Omental fat pad (tissue), 4 donors: ENCODE measurements at places on chromosomes 6 and 20. TPM values are rescaled to one million over a fixed set of nuclear protein-coding genes. Genes with fewer than 3 reads are reported as not detected.

DNA sequence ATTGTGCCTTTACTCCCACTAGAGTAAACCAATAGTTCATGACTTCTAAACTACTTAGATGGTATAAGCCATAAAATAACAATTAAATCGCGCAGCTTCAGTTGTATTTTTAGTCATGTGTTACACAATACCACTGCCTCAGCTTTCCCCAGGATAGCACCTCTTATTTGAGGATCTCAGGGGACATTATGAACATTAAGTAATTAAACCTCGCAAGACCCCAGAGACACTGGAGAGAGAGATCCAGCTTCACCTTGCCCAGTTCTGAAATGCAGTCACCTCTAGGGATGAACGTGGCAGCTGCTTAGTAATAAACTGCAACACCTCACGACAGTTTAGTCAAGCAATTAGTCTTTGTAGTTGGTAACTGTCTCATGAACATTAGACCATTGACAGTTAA is 87.1 kb downstream of the CFAP61 start:
- no peak for DNase-seq

Gene MEI4
- total RNA-seq, result 0.09 TPM

GRCh38 chr6:118317581-118318563 is 230.2 kb upstream of the PLN start:
- no peak for DNase-seq

GRCh38 chr6:16001158-16001557 is 127.7 kb upstream of the MYLIP start:
- DNase-seq, result no peak

Gene MYCT1
- 8.4 TPM for total RNA-seq

Gene PPP1R3G
- total RNA-seq, result 0.56 TPM

GRCh38 chr6:161100072-161100471 is 108.5 kb downstream of the MAP3K4 start:
- DNase-seq, result no peak

Gene CLVS2
- total RNA-seq, result not detected

- no peak for DNase-seq
These were observed 134.8 kb downstream of the GJA10 start for GRCh38 chr6:90028995-90029635.

DNA sequence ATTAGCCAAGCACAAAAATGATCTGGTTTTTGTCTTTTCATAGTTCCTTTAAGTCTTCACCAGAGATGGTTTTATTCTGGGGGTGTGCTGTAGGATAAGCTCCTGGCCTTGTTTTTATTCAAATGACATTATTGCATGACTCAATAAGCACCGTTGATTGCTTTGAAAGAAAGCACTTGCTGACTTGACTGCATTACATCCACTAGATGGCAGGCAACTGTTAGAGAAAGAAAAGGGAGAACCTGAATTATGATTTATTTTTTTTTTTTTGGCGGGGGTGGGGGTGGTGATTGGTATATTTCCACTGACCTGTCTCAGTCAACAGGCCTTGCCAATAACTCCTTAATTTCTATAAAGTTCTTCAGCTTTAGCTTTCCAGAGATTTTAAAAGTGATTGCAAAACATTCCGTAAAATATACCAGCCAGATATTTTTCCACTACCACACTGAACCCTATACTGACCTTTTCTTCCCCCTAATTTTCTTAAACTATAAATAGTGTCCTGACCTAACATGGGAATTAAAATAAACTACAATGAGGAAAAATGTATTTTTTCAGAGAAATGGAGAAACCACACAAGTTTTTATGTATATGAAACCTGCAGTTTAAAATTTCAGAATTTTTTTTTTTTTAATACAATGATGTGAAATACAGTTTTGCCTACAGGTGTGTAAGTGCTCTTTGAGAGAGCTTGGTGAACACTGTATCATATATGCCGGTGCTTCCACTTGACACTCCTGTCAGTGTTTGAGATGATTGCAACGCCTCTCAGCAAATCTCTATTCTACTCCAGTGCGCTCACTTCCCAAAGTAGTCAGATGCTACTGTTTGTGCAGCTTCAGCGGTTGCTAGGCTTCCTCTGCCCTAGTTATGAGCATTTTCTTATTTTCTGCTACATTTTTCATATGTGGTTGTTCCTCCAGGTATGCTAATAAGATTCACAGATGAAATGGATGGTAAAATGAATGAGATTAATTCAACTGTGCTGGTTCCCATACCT is 274.3 kb downstream of the CD109 start:
- no peak for DNase-seq

DNA sequence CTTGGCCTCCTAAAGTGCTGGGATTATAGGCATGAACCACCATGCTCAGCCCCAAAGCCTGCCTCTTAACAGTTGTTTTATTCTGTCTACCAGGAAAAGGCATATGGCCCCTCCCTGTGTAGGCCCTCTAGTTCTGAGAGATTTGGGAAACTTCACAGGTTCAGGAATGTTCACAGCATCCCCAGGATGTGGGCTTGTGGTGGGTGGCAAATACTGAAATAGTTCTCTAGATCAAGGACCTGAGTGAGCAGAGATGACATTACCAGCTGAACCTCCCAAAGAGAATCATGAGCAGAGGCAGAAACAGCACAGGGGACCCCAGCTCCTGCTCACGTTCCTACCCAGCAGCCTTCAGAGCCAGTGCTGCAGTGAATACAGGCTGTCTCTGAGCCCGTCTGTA is 99.6 kb downstream of the SSR1 start:
- DNase-seq, result no peak

Gene CEBPB
- total RNA-seq, result 258 TPM

Gene BPIFB4
- total RNA-seq, result not detected

DNA sequence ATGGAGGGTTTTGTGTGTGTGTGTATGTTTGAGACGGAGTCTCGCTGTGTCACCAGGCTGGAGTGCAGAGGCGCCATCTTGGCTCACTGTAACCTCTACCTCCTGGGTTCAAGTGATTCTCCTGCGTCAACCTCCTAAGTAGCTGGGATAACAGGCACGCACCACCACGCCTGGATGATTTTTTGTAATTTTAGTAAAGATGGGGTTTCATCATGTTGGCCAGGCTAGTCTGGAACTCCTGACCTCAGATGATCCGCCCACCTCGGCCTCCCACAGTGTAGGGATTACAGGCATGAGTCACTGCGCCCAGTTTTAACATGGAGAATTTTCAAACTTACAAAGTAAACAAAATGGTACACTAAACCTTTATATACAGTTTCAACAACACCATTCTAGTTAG is 22.8 kb downstream of the AMD1 start:
- DNase-seq, result no peak

DNA sequence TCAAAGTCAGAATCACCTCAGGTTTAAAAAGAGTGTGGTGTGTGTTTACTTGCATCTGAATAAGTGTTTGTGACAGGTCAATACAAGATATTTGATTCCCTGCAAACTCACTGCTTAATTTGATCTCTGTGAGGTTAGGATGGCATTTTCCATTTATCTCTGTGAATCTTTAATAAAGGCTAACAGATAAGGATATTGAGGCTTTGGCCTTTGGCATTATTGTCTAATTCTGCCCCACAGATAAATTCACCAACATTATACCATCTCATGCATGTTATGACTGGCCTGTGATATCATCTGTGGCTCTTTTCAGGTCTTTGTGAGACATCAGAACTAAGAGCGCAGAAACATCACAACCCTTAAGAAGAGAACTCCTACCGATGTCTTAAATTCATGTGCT is 84.7 kb downstream of the TRMT6 start:
- no peak for DNase-seq

DNA sequence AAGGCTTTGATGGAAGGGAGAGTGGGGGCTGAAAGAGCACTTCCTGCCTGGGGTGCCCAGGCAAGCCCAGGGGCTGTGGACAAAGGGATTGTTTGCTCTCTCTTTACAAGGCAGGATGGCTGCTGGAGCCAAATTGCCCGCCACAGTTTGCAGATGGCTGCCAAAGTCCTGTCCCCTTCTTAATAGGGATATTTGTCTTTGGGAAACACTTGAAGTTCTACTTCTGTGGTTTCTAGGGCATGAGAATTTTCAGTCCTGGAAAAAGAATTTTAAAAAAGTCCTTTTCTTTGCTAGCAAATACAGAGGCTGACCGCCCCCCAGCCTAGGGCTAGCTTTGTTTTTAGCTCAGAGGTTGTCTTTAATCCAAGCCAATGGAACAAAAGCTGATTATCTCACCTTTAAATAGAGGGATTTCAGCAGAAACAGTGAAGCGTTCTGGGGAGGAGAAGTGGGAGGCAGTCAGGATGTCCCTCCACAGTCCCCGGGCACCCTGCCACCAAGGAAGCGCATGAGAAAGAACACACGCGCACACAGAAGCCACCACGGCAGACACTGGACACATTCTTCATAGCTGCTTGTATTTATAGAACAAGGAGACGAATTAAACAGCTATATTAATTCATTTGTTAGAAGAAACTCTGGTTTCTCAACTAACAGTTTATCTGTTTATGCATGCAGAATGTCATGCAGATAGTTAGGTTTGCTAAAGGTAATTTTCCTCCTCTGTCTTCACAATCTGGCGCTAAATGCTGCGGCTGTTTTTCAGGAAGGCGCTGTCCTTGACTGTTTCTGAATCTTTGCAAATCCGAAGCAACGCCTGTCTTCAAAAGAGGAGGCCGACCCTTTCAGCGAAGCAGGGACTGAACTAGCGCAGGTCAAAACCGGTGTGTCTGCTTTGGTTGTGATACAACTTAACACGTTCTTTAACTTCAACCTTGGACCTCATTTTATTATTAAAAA is 736.9 kb downstream of the QKI start:
- DNase-seq, result no peak

DNA sequence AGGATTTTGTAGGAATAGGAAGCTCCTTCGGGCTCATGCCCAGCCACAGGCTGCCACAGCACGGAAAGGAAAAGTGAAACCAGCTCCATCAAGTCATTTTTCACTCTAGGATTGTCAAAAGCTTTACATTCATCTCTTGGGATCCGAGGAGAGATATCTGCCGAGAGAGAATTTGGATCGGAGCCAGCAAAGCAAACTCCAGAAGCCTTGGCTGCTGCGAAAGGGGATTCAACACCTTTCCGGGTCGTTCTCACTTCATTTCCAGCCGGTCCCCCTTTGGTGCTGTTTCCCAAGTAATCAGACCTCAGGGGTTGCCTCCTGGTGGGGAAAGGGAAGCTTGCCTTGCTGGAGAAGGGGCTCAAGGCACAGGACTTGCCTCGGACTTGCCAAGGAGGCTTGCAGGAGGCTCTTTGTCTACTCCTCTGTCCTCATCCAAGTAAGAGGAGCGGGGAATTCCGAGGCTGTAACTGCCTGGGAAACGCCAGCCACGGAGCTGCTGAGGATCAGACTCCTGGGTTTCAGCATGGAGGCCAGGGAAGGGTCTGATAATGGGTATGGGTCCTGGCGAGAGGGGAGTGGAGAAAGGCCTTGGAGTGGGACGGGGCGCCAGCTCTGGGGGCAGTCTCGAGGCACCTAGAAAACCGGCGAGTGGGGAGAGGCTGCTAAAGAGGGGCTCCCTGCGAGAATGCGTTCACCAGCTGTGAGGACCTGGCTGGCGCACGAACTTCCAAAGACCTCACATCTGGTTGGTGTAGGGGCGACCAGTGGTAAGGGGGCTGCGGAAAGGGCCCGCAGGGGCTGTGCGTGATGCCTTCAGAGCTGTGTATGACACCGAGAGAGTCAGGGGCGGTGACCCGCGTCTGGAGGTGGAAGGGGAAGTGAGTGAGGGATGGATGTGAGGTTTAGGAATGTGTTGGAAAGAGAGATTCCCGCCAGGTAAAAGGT is 702 bp downstream of the ETV7 start:
- DNase-seq, result no peak

- DNase-seq, result no peak
These were observed 15.7 kb upstream of the TGM3 start for GRCh38 chr20:2280082-2280481.

GRCh38 chr20:43571310-43571709 is 12.5 kb downstream of the SGK2 start:
- DNase-seq, result no peak

DNA sequence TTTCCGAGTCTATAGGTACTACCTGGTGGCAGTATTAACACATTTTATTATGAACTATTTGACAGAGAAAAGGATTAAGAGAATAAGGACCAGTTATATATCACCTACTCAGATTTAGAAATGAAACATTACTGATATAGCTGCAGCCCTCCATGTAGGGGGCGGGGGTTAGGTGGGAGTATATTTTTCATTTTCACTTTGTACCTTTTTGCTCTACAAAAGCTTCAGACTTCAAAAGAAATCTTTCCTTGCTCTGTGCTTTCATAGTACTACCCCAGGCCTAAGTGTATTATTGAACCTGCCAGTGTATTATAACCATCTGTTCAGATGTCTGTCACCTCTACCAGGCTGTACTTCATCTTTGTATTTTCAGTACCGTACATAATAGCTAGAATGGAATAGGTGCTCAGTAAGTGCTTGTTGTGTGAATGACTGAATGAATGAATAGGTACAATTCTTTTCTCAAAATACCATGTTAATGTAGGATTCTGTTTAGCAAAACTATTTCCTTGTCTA is 43.0 kb downstream of the CDKAL1 start:
- DNase-seq, result no peak

- DNase-seq, result no peak
These were observed 121.1 kb upstream of the COL21A1 start for GRCh38 chr6:56368491-56368890.

Gene ADTRP
- 2.4 TPM for total RNA-seq

DNA sequence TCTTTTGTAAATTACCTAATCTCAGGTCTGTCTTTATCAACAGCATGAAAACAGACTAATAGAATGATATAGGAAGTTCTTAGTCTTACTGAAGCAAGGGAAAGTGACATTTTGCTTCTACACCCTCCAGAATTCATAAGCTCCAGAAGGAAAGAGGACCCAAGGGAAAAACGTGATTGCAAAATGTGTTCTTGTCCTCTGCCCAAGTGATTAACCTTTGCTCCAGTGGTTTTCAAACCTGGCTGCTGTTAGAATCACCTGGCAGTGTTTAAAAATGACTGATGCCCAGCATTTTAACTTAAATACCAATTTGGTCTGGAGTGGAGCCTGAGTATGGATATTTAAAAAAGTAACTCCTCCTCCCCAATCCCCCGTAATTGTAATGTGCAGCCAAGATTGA is 191.4 kb downstream of the SLC16A10 start:
- no peak for DNase-seq

- DNase-seq, result no peak
These were observed 545 bp downstream of the FNDC1 start for GRCh38 chr6:159169557-159170332.

GRCh38 chr6:112202639-112203341 is 51.6 kb downstream of the LAMA4 start:
- DNase-seq, result no peak

Gene IL20RA
- 1.2 TPM for total RNA-seq

DNA sequence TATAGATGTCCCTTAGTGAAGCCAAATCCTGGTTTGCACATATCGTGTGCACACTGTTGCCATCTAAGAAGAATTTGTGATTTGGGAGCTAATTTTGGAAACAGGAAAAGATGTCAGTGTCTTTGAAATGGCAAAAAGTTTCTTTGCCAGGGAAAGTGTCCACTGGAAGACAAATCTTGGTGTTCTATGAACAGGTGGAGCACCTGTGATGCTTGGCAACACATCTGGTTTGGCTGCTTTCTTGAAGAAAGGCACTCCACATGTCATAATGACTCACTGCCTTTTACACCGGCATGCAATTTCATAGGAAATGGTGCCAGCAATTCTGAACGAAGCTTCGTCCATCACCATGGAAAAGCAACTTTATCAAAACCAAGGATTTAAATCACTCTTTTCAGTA is 1040.0 kb upstream of the MAP3K7 start:
- DNase-seq, result no peak
